ENCODE measurements at places on chromosomes 7 and 10.

GRCh38 chr10:75935240-75935639, 503.8 kb downstream of the LRMDA start:
- DNase-seq = no peak

DNA sequence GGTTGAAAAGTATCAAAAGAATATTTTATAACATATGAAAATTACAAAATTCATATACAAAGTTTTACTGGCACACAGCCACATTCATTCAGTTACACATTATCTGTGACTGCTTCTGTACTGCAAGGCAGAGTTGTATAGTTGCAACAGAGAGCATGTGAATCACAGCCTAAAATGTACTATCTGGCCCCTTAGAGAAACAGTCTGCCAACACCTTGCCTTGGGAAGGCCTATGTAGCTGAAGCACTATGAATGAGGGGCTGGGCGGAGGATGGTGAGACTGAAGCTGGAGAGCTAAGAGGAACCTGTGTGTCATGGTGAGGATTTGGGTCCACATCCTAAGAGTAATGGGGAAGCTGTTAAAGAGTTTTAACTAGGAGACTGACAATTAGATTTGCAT, 35.7 kb downstream of the PDZD8 start:
- peak; percentile 55 for DNase-seq

GRCh38 chr7:27686315-27686714, 23.6 kb upstream of the HIBADH start:
- DNase-seq = no peak

DNA sequence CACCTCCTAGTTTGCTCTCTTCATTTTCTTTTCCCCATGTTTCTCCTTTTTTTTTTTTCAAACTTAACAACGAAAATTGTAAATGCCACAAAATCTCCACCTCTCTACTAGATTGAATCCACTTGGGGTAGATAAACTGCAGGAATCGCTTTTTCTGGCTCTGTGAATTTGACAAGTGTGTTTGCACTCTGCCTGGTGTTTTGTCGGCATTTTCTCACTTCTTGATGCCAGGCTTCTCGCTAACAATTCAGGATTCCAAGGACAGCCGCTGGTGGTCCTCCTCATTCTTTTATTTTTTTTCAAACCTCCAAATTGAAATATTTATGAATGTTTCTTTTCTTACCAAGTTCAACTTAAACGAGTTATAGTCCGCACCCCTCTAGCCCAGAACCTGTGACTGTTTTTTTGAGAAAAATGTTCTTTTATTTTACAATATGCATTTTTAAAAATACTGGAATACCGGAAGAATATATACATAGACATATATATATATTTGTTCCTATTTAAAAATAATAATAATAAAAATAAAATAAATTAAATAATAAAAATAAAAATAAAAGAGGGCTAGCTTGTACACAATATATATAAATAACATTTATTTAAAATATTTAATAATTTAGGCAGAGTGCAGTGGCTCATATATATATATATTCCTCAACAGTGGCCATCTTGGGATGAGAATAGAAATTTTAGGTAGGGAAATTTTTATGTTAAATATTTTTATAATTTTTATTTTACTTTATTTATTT, 538.8 kb downstream of the TYW1 start:
- DNase-seq = no peak

DNA sequence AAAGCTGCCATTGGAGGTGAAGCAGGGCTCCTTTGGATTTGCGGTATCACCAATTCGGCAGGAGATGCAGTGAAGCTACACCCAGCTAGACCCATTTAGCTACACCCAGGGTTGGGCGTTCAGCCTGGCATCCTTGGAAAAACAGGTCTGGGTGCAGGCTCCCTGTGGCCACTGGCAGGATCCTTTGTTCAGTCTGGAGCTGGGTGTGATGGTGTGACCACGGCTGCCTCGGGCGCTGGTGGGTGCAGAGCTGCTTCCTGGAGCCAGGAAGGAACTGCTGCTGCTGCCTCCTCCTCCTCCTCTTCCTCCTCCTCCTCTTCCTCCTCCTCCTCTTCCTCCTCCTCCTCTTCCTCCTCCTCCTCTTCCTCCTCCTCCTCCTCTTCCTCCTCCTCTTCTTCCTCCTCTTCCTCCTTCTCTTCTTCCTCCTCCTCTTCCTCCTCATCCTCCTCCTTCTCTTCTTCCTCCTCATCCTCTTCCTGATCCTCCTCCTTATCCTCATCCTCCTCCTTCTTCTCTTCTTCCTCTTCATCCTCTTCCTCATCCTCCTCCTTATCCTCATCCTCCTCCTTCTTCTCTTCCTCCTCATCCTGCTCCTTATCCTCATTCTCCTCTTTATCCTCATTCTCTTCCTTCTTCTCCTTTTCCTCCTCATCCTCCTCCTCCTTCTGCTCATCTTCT, 84.0 kb downstream of the GRK5 start:
- no peak for DNase-seq

- DNase-seq = peak; percentile 88
Measured at GRCh38 chr10:119315128-119316001, 108.0 kb downstream of the GRK5 start.

GRCh38 chr10:22670788-22671187, 43.6 kb downstream of the PIP4K2A start:
- DNase-seq = no peak

DNA sequence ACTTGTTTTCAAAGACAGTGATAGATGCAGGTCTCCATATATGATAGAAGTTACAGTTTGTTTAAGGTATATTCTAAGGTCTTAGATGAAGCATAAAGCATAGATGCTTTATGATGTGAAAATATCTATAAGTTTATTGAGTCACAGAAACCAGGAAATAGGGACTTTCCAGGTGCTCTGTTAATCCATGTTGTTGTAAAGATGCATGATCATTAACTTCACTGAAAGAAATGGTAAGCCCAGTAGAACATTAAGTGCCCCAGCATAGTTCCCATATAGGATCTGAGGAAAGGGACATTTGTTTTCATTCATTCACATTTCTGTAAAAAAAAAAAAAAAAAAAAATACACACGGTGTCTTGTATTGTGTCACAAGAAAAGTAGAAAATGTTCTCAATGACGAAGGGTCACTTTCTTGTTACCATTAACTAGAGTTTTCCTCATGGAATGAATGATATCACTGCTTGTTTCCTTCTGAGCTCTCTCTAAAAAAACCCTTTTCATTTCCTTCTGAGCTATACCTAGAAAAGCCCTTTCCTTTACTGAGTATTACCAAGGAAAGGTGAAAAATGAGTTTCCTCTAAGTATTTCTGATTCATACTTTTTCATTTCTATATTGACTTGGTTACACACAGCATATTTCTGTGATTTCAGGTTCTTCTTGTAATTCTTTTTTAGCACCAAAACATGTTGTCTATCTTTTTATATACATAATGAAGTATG, 105.2 kb downstream of the MACC1 start:
- DNase-seq = peak; percentile 27

DNA sequence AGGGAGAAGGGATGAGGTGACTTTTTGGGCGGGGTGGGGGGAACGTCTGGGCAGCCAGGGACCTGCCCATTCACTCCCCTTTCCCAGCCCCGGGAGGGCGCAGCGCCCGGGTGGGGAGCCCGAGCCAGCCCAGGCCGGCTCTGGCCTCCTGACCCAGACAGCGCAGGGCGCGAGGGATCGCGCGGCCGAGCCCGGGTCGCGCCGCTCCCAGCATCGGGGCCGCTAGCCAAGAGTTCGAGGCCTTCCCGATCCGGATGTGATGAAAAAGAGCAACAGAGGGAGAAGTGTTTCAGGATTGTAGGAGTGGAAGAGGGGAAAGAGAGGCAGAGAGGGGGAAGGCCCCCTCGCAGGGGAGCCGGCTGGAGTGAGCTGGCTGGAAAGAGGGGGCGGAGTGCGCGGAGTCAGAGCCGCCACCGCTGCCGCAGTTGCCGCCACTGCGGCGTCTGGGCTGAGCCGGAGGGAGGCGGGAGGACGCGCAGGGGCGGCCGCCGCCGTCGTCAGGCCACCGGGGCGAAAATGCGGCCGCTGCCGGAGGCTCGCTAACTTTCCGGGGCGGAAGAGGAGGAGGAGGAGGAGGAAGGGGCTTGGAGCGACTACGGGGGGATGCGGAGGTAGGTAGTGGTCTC, at the start of gene MDFIC:
TSS of gene MDFIC (plus strand) at position 69 of the 626 bp plus-strand sequence. CDS start 940 bp downstream, outside the sequence.
- no peak for DNase-seq

DNA sequence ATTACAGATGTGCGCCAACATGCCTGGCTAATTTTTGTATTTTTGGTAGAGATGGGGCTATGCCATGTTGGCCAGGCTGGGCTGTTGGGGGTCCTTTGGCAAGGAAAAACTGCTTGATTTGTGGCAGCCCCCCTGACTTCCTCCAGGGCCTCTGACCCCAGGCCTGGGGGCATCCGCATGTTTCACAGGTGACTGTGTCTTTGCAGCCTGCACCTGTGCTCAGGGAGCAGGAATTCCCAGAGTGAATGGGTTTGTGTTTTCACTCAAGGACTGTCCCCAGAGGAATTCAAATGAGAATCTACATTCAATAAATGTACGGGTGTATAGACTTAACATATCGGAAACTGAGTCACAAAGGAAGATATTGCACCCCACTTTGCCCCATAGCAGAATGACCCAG, 11.6 kb upstream of the CLIP2 start:
- DNase-seq = no peak

DNA sequence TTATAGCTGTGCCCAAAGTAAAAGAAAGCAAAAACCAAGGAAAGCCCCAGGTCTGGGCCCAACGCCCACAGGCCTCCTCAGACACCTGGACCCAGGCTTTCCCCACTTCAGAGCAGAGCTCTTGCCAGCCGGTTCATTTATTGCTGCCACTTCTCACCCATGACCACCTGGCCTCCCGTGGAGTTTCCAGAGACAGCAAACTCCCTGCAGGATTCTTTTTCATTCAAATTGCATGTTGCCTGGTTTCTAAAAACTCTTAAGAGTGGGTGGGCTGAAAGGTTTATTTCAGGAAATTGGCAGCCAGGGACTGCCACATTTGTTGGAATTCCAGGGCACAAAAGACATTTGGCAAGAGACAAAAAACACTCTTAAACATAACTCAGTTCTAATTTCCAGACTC, 4.7 kb downstream of the VOPP1 start:
- DNase-seq = no peak

DNA sequence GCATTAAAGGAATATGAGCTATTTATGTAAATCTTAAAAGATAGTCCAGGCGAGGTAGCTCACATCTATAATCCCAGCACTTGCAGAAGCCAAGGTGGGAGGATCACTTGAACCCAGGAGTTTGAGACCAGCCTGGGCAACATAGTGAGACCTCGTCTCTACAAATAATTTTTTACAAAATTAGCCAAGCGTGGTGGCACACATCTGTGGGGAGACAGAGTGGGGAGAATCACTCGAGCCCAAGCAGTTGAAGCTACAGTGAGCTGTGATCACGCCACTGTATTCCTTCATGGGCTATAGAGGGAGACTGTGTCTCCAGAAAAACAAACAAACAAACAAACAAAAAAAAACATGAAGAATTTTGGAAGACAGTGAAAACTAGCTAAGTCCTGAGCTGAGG, 28.4 kb downstream of the HERC4 start:
- DNase-seq = no peak

DNA sequence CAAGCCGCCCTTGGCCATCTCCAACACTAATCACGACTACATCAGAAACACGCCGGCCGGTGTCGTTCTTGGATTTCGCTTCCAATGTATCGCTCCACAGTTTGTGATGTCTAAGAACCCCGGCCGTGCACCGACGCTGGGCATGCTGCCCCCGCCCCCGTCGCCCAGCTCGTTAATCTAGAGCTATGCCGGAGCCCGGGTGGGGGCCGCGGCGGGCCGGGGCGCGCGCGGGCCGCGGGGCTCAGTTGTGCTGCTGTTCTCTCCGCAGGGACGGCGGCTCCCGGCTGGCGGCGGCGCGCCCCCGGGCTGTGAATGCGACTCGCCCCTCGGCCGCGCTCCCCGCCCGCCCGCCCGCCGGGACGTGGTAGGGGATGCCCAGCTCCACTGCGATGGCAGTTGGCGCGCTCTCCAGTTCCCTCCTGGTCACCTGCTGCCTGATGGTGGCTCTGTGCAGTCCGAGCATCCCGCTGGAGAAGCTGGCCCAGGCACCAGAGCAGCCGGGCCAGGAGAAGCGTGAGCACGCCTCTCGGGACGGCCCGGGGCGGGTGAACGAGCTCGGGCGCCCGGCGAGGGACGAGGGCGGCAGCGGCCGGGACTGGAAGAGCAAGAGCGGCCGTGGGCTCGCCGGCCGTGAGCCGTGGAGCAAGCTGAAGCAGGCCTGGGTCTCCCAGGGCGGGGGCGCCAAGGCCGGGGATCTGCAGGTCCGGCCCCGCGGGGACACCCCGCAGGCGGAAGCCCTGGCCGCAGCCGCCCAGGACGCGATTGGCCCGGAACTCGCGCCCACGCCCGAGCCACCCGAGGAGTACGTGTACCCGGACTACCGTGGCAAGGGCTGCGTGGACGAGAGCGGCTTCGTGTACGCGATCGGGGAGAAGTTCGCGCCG, 1.9 kb downstream of the VWC2 start:
- DNase-seq = no peak

Data from renal cortical epithelial cell (primary cell).